Testis (tissue), 5 donors: ENCODE measurements at places on chromosomes 7 and 10.

DNA sequence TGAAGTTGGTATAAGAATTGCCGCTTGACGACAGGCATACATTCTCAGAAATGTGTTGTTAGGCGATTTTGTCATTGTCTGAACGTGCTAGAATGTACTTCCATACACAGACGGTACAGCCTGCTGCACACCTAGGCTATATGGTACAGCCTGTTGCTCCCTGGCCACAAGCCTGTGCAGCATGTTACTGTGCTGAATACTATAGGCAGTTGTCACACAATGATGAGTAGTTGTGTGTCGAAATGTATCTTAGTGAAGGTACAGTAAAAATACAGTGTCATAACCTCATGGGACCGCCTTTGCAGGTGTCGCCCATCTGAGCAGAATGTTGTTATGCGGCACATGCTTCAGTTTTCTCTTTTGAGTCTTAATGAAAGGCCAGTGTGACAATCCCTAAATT lies 66.5 kb downstream of the SHH start:
- DNase-seq: no peak

GRCh38 chr7:98133621-98134303 lies 27.1 kb downstream of the LMTK2 start:
- no peak for DNase-seq

DNA sequence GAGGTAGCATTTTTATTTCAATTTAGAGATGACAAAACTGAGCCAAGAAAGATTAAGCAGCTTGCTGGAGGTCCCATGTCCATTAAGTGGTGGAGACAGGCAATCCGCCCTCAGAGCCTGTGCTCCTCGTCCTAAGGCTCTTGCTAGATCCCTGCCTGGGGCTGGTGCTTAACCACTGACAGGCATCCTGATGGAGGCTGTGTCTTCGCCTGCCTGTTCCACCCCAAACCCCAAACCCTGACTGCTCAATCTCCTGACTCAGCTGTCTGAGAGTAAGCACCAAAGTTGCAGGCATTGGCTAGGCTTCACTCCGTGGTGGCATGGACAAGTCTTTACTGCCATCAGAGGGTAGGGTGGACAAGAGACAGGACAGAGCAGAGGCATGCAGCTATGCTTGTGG lies 209.4 kb downstream of the POU6F2 start:
- no peak for DNase-seq

GRCh38 chr7:117157241-117158209 lies 165.3 kb downstream of the WNT2 start:
- DNase-seq: peak; percentile 79

DNA sequence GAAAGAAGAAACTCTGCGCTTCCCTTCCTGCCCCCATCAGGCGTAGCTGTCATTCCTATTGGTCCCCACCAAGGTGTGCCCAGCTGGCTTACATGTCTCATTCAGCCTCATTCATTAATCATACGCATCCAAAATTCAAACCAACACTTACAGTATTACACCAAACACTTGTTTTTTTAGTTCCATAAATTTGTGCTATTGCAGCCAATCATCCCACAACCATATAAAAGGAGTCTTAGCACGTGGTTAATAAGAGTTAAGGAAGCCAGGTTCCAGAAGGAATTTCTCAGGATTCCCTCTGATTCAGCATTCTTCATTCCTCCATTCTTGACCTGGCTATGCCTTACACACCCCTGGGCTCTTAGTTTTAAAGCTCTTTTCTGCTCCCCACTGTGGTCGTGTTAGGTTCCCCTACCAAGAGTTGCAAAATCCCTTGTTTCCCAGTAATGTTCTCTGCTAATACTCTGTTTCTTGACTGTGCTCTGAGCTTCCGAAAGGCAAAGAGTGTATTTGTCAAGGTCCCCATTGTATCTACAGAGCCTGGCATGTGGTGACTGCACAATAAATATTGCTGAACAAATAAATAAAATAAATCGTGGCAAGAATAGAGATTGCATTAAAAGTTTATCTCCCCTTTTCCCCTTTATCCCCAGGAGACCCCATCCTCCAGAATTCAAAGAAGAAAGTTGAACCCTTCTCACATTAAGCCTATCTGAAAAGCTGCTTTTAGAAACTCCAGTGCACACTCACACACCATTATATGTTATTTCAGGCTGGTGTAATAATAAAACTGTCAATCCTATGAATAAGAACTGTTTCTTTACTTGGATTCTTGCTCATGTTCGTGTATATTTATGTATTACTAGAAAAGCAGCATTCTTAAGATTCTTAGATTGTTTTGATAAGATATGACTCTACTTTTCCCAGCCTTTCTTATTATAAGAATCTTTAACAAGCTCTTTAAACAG lies 514.4 kb downstream of the INHBA start:
- no peak for DNase-seq

DNA sequence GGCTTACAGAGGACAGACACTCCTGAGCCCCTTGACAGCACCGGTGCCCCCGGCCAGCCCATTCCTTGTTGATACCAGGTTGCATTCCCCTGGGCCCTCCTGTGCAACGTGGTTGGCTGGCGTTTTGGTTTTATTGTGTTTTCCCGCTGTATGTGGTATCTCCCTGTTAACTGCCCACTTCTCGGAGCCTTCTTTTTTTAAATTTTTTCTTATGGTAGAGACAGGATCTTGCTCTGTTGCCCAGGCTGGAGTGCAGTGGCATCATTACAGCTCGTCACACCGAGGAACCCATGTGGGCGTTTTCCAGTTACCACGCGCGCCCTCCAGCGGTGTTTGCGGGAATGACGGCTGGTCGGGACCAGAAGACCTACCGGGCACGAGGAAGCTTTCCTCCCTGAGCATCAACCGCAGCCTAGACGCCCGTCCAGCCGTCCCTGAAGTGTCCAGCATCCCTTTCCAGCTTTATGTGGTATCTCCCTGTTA lies 16.9 kb upstream of the ZFAND2A start:
- DNase-seq: peak; percentile 87

- peak; percentile 80 for DNase-seq
Observed at GRCh38 chr7:101172854-101173751, 7.0 kb downstream of the NAT16 start.

DNA sequence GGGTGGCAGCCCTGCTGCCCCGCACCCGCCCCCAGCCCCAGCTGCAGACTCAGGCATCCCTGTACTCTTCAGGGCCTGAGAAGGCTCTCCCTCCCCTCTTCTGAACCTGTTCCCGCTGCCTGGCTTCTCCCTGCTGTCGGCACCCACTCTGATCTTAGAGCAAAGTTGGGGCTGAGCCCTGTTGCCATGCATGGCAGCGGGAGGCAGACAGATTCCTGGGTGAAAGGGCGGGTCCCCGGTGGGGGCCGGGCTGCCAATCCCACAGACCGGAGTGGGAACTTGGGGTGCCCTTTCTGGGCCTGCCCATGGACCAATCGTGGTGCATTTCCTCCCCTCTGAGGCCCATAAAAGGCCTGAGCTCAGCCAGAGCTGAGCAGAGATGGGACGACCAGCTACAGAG lies 80.7 kb downstream of the SPDYE5 start:
- DNase-seq: no peak

GRCh38 chr10:88848499-88848898 lies 3.1 kb downstream of the ANKRD22 start:
- no peak for DNase-seq
